Activated CD4-positive, alpha-beta T cell treated with anti-CD3 and anti-CD28 coated beads, Interleukin-2, amount 10 ng/mL, durations not matched to agents 7 days and 5 days (primary cell): ENCODE measurements at places on chromosomes 1 and 21.

- peaks cover 12% of the 10 kb centered on the region for H3K36me3 ChIP-seq
- peaks cover 42% of the 10 kb centered on the region for H3K4me1 ChIP-seq
- H3K4me3 ChIP-seq, result peak overlapping the region; percentile 88
- H3K27me3 ChIP-seq, result no peaks in the 10 kb centered on the region
Observed at GRCh38 chr21:37074197-37074510, 1.1 kb downstream of the TTC3 start.

DNA sequence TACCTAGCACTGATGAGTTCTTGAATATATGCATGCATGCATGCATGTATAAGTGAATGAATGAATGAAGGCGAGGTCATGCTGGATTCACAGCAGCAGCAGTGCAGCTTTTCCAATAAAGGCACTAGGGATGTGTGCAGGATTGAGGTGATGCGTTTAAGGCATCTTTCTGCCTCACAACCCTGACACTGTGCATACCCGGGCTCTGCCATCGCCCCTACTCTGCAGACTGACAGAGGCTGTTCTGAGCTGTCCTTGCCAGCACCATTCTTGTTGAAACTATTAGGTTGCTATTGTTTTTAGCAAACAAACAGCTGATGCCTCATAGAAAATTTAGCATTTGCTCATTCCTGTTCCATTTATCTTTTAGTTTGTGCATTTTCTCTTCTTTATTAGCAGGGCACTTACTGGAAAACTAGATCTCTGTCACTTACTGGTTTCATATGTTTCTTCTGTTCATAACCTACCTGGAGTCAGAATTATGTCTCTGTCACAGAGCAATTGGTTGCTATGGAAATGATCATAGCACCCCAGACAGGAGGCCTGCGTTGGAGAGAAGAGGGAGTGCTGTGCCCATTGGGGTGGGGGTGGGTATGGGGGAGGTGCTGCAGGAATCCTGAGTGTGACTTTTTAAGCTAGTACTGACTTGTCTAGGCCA is 79.0 kb downstream of the CD58 start:
- H3K4me3 ChIP-seq, result no peak overlapping the region
- peaks cover 17% of the 10 kb centered on the region for H3K4me1 ChIP-seq
- H3K27me3 ChIP-seq, result peaks cover 3% of the 10 kb centered on the region
- H3K36me3 ChIP-seq, result no peaks in the 10 kb centered on the region
- H3K27ac ChIP-seq, result no peak overlapping the region
- no peak for DNase-seq

DNA sequence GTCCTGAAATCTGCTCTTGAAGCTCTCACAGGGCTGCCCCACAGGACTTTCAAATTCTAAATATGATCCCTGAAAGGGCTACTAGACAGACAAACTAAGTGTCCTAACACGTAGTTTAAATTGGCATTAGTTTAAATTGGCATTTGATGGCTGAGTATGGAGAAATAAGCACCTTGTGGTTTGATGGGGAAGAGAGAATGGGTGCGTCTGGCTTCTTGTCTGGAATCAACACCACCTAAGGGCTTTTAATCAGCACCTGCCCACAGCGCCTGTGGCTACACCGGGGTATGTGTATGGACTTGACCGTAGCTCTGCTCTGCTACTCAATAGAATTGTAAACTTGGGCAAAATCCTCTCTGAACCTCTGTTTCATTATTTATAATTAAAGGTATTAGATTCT is 5.7 kb upstream of the LAMB3 start:
- H3K4me3 ChIP-seq, result no peak overlapping the region
- no peaks in the 10 kb centered on the region for H3K27me3 ChIP-seq
- no peak for DNase-seq
- no peak overlapping the region for H3K27ac ChIP-seq
- H3K4me1 ChIP-seq, result peaks cover 18% of the 10 kb centered on the region

DNA sequence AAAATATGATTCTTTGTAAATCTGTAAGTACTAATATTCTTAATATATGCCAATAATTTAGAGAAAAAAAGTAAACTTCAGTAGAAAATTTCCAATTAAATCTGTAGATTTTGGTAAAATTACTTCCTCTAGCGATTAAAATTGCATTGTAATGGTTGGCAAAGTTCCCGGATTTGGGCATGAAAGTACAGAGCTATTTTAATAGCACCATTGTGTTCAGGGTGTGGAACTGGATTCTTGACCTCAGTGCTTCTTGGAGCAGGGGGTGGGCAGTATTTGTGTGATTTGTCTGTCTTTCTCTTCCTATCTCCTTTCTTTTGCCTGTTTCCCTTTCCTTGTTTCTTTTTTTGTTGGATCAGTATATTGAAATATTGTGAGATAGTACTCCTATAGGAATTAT is 72.1 kb downstream of the DNM3 start:
- H3K4me3 ChIP-seq, result no peak overlapping the region
- no peak overlapping the region for H3K27ac ChIP-seq
- no peaks in the 10 kb centered on the region for H3K36me3 ChIP-seq
- H3K4me1 ChIP-seq, result peaks cover 2% of the 10 kb centered on the region

GRCh38 chr1:82318265-82318664 is 517.5 kb downstream of the ADGRL2 start:
- H3K27ac ChIP-seq, result no peak overlapping the region
- no peak for DNase-seq
- no peak overlapping the region for H3K4me3 ChIP-seq
- no peaks in the 10 kb centered on the region for H3K36me3 ChIP-seq
- H3K27me3 ChIP-seq, result peaks cover 3% of the 10 kb centered on the region
- H3K4me1 ChIP-seq, result no peaks in the 10 kb centered on the region

GRCh38 chr1:50976111-50976889 is 6.3 kb downstream of the CDKN2C start:
- peaks cover 52% of the 10 kb centered on the region for H3K27me3 ChIP-seq
- peaks cover 39% of the 10 kb centered on the region for H3K4me1 ChIP-seq
- peaks cover 47% of the 10 kb centered on the region for H3K36me3 ChIP-seq
- H3K27ac ChIP-seq, result peak overlapping the region; percentile 88

DNA sequence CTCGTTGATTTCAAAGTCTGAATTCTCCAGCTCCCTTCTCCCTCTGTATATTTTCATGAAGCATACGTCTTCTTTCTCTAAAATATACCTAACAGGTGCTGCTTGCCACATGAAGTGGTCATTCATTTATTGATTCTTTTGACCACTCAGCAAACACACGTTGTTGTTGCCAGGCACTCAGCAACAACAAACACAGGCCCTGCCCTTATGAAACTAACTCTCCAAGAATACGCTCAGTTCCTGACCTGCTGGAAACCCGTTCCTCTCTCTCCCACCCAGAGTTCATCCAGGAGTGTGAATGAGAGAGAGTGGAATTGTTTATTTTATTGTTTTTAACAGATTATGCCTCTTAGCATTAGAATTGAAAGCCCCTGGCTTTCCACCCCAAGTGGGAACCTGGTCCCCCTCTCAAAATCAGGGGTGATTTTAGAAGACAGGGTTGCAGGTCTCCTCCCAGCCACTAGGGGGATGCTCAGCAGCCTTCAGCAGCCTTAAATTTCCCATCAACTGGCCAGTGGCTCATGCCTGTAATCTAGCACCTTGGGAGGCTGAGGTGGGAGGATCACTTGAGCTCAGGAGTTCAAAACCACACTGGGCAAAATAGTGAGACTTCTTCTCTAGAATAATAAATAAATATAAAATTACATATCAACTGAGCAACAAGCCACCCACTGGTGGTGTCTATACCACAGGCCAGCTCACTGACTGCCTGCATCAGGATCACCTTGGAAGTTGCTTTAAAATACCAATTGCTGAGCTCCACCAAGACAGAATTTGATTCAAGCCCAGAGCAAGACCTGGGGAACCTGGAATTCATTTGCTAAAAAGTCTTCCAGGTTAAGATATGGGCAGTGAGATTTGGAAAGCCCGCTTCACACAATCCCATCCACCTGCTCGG is 181.0 kb upstream of the KLHDC7A start:
- no peak overlapping the region for H3K4me3 ChIP-seq
- H3K27me3 ChIP-seq, result peaks cover 5% of the 10 kb centered on the region
- H3K27ac ChIP-seq, result no peak overlapping the region
- H3K36me3 ChIP-seq, result no peaks in the 10 kb centered on the region

GRCh38 chr1:201566529-201566823 is 27.5 kb downstream of the NAV1 start:
- H3K27me3 ChIP-seq, result no peaks in the 10 kb centered on the region
- peaks cover under 1% of the 10 kb centered on the region for H3K4me1 ChIP-seq
- no peak for DNase-seq

DNA sequence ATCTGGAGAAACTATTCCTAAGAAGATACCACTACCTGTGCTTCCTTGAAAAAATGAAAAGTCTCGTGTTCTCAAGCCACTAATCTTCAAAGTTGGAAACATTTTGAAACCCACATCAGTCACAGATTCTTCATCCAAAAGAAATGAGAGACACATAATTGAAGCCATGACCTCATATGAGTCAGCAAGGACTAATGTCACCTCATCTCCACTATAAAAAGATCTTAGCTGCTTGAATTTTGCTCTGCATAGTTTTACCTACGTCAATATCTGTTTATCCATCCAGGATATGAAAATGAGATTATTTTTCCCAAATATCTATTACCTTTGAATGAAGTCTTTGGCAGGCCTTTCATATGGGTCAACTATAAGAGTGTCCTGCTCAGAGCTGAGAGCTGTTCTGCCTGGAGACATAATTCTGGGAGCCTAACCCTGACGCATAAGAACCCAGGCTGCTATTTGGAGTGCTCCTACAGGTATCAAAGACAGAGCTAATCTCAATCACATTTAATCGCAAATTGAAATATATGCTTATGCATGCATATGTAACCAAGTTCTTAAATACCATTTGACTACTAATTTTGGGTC is 312.5 kb upstream of the PKN2 start:
- H3K4me1 ChIP-seq, result no peaks in the 10 kb centered on the region
- H3K4me3 ChIP-seq, result no peak overlapping the region
- no peaks in the 10 kb centered on the region for H3K36me3 ChIP-seq
- no peaks in the 10 kb centered on the region for H3K27me3 ChIP-seq

GRCh38 chr1:110630839-110631663 is 24.9 kb upstream of the KCNA2 start:
- H3K4me1 ChIP-seq, result peaks cover 33% of the 10 kb centered on the region
- H3K27ac ChIP-seq, result no peak overlapping the region
- peak; percentile 93 for DNase-seq
- H3K36me3 ChIP-seq, result peaks cover 26% of the 10 kb centered on the region
- no peaks in the 10 kb centered on the region for H3K27me3 ChIP-seq

DNA sequence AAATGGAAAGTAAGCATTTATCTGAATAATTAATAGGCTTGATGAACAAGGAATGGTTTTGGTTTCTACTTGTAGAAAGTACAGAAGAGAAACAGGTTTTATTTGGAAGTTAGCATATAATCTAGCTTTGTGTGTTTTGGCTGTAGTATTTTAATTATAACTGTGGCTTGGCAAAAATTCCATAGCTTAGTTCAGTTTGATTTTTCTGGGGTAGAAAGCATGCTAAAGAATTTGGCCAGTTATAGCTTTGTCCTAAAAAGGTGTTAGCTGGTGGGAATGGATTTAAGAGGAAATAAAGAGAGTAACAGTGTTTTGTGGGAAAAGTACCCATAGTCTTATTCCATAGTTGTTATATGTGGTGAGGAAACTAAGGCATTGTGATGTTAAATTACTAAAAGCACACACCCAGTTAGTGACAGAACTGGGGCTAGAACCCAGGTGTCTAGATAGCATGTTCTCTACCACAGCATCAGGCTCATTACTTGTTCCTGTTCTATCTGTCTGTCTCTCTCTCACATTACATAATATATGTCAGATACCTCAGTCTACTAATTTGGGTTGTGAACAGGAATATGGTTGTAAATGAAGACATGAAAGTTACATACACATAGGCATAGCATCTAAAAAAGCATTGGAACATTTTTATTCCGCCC is 55.0 kb downstream of the MPZL1 start:
- no peak for DNase-seq
- H3K4me1 ChIP-seq, result peaks cover 21% of the 10 kb centered on the region
- H3K4me3 ChIP-seq, result no peak overlapping the region
- peak overlapping the region; percentile 20 for H3K27ac ChIP-seq
- H3K27me3 ChIP-seq, result no peaks in the 10 kb centered on the region

DNA sequence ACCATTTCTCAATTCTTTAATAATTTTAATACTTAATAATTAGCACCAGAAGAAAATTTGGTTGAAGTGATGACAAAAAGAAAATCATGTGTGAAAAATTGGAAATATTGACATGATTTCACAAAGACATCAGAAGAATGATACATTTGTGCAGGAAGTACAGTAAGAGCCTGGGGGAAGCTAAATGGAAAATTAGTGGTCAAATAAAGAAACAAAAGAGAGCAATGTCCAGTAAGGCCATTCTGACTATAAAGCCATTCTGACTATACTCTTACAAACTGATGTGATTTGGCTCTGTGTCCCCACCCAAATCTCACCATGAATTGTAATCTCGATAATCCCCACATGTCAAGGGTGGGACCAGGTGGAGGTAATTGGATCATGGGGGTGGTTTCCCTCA is 48.6 kb upstream of the KCNE1 start:
- no peaks in the 10 kb centered on the region for H3K27me3 ChIP-seq
- no peak for DNase-seq
- H3K4me3 ChIP-seq, result no peak overlapping the region
- no peaks in the 10 kb centered on the region for H3K36me3 ChIP-seq
- no peaks in the 10 kb centered on the region for H3K4me1 ChIP-seq
- H3K27ac ChIP-seq, result no peak overlapping the region

DNA sequence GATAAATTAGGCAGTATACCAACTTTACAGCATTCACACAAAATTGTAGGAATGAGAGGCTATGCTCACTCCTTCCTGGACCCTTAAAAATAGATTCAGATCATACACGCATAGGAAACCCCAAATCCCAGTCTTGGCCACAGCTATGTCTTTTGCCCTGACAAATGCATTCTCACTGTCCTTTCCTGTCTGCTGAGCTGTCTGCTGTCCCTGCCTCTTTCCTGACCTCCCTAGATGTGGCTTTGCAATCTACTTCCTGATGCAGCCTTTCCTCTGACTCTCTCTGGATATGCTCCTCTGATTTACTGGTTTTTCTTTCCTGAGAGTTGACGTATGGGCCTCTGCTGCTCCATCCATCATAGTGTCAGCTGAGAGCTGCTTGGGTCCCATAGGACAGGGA is 59.8 kb upstream of the SLC35F3 start:
- H3K4me3 ChIP-seq, result no peak overlapping the region
- H3K36me3 ChIP-seq, result no peaks in the 10 kb centered on the region
- no peak overlapping the region for H3K27ac ChIP-seq

- H3K4me1 ChIP-seq, result peaks cover 39% of the 10 kb centered on the region
- peak overlapping the region; percentile 97 for H3K27ac ChIP-seq
- peaks cover 3% of the 10 kb centered on the region for H3K36me3 ChIP-seq
- no peak for DNase-seq
Observed at GRCh38 chr1:109984190-109984455, 442 bp upstream of the AHCYL1 start.

DNA sequence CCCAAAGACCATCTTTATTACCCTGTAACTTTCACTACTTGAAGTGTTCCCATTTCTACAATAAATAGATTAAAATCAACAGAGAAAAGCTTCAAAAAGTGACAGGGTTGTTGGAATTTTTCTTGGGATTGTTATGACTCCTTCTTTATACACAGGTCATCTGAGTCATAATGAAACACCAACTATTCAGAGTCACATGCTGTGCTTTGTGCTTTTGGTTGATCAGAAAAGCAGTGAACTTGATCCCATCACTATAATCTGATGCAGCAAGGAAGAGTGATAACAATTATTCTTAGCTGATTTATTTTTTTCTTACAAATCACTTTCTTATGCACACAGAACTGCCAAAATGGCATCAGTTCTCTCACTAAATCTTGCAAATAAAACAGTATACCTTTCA is 422.9 kb downstream of the PTBP2 start:
- H3K4me3 ChIP-seq, result no peak overlapping the region
- H3K4me1 ChIP-seq, result no peaks in the 10 kb centered on the region
- H3K27me3 ChIP-seq, result no peaks in the 10 kb centered on the region
- H3K36me3 ChIP-seq, result peaks cover 1% of the 10 kb centered on the region
- no peak for DNase-seq

GRCh38 chr1:234655328-234656069 is 45.5 kb upstream of the IRF2BP2 start:
- no peak overlapping the region for H3K4me3 ChIP-seq
- peaks cover 8% of the 10 kb centered on the region for H3K4me1 ChIP-seq
- H3K36me3 ChIP-seq, result no peaks in the 10 kb centered on the region
- no peak for DNase-seq
- H3K27me3 ChIP-seq, result peaks cover 4% of the 10 kb centered on the region
